Astrocyte (in vitro differentiated cells and primary cell): ENCODE measurements at places on chromosomes 7 and 10.

GRCh38 chr7:71329030-71329660 is 197.2 kb downstream of the GALNT17 start:
- DNase-seq = no peak

DNA sequence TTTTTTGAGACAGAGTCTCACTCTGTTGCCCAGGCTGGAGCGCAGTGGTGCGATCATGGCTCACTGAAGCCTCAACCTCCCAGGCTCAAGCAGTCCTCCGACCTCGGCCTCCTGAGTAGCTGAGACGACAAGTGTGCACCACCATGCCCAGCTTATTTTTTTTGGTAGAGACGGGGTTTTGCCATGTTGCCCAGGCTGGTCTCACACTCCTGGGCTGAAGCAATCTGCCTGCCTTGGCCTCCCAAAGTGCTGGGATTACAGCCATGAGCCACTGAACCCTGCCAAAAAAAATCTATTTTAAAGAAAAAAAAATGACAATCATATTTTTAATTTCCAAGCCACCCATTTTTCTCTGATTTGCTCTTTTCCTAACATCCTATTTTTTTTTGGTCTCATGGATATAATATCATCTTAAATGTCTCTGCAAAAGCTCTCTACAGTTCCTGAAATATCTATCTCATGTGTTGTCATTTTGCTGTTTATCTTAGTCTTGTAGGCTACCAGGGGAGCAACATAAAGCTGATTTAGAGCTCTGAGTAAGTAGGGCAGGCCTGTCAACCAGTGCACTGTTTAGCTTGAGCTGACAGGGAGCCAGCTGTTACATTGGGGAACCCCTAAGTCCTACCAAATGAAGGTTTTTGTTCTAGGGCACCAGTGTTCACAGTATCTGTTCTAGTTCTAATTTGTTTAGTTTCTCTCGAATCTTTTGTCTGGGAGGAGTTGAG is 29.9 kb upstream of the HBP1 start:
- DNase-seq = no peak

DNA sequence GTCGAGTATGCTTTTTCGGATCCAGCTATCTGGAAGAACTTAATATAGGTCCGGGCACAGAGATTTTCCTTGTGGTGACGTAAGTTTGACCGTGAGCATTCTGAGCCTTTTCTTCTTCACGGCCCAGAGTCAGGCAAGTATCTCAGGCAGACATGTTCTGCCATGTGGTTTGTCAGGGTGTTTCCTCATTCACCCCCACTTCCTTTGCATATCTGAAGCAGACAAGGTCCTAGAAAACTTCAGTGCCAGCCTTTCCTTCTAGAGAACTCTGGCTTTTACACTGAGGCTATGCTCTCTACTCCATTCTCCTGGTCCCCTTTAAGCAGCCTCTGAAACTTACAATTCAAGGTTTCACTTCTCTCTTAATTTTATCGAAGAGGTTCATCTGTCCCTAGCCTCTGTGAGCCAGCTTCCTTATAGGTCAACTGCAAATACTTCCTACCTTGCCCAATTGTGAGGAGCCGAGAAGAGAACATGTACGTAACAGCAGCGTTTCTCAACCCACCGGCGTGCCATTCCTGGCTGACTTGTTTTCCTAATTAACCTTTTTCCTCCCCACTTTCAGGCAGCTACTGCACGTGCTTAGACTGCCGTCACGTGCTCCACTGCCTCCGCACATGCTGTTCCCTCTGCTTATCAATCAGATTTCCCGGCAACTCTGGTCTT is 47.3 kb downstream of the CDCA7L start:
- DNase-seq = no peak

DNA sequence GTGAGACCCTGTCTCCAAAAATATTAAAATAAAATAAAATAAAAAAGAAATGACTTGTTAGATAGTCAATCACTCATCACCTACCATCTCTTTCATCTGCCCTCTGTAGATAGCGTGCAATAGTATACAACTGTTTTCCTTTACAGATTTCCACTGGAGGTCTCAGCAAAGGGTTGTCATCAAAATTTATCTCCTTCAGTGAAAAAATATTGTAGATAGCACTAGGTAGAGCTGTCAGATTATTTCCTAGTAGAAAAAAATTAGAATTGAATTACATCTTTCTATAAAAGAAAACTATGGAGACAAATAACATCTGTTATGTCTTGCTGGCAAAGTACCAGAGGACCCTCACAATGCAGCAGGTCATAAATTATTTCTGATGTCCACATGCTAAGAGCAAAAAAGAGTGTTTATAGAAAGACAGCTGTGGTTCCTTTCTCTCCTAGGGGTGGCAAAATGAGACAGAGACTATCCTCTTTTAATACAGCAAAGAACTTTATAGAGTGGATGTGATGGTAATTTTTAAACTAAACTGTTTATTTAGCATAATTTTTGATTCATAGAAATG is 16.3 kb upstream of the CYP51A1 start:
- DNase-seq = no peak

- DNase-seq = no peak
These were observed 75.6 kb upstream of the LRRC4 start for GRCh38 chr7:128106821-128107220.

- DNase-seq = no peak
These were observed 54.5 kb downstream of the WDR37 start for GRCh38 chr10:1110674-1111119.

- DNase-seq = no peak
These were observed 1.2 kb downstream of the UCN3 start for GRCh38 chr10:5365928-5366327.

DNA sequence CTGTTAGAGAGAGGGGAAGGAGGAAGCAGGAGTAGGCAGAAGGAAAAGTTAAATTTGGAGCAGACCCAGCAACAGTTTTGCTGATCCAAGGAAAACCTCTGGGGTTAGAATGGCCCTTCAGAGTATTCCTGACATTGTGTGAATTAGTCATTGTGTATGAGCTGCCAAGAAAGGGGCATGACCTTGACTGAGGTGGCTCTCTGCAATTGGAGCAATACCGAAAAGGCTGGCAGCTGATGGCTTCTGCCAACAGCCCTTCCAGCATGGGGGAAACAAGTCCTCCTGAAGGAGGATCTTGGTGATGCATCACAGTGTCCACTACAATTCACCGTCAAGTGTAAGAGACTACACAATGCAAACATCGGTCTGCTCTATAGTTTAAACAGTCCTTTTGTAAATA is 20.6 kb upstream of the WASL start:
- DNase-seq = peak; percentile 55

- DNase-seq = peak; percentile 14
These were observed 6.4 kb downstream of the CLDN12 start for GRCh38 chr7:90409667-90410066.

GRCh38 chr10:105714728-105715127 is 1073.6 kb downstream of the SORCS3 start:
- DNase-seq = peak; percentile 1

DNA sequence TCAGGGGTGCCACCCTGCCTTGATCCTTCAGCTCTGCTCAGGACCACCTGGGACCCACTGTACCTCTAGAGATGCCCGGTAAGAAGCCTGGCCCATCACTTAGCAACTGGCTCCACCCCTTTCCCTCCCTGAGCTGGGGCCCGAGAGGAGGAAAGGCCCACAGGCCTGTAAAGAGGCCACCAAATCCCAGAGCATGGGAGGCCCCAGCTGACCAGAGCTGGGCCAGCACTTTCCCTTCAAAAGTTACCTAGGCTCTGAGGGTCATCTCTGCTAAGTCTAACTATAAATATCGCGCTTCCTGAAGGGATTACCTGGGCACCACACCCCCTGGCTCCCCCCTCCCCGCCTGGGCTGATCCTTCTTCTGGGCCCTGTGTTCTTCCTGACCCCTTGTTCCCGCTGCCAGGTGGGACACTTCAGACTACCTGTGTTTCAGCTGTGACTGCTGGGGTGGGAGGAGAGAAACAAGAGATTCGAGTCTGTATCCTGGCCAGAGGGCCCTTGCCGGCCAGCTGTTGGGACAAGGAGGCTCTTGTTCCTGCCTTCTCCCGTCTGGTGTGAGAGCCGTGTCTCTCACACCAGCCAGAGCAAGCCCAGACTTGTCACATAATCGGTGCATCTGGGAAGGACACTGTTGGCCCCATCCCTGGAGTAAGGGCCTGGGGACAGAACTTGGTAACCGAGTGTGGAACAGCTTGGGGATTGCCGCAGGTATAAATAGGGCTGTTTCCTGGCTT is 22.8 kb upstream of the ANKRD2 start:
- DNase-seq = no peak

GRCh38 chr10:118173296-118173695 is 126.6 kb upstream of the RAB11FIP2 start:
- no peak for DNase-seq

- DNase-seq = peak; percentile 31
These were observed 32.1 kb downstream of the HERC4 start for GRCh38 chr10:68043030-68043429.

GRCh38 chr10:76150139-76150875 is 718.9 kb downstream of the LRMDA start:
- peak; percentile 88 for DNase-seq

GRCh38 chr10:59177836-59178235 is 1.4 kb downstream of the PHYHIPL start:
- no peak for DNase-seq

DNA sequence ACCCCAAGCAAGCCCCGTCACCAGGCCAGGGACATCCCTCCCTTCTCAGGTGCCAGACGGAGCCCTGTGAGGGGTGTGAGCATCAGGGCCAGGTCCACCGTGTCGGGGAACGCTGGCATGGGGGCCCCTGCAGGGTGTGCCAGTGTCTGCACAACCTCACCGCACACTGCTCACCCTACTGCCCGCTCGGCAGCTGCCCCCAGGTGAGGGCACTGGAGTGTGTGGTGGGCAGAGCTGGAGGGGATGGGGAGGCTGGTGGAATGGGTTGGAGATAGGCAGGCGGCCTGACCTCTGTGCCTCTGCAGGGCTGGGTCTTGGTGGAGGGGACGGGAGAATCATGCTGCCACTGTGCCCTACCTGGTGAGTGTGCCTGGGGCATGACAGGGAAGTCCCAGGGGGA is 19.9 kb upstream of the ZNF467 start:
- no peak for DNase-seq

DNA sequence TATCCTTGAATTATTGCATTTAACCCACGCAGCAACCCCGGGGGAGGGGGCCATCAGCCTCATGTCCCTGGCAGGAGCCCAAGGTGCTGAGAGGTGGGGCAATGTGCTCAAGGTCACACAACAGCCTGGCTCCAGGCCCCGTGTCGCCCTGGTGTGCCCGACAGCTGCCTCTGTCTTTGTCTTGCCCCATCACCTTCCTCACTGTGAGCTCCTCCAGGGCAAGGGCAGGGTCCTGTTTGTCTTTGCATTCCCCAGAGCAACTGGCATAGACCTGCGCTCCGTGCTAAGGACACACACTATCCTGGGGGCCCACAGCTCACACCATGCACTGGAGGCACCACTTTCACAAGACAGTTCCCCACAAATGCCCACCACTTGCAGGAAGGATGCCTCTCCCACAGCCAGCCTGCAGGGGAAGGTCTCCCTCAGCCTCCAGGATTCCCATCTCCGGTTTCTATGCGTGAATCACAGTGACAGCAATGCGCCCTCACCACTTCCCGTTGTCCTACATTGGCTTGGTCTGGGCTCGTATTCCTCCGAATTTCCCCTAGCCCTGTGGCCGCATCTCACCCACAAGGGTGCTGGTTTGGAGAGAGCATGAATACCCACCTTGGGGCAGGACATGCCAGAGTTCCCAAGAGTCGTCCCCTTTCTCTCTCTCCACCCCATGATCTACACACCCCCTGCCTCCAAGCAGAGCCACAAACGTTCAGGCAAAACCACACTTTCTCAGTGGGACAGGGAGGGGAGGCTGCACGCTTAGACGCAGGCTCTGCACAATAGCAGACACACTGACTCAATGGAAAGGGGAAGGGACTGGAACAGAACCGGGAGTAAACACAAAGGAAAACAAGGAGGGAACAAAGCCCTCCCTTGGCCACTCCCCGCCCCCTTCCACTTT is 10.3 kb downstream of the ITPRIP start:
- peak; percentile 87 for DNase-seq

DNA sequence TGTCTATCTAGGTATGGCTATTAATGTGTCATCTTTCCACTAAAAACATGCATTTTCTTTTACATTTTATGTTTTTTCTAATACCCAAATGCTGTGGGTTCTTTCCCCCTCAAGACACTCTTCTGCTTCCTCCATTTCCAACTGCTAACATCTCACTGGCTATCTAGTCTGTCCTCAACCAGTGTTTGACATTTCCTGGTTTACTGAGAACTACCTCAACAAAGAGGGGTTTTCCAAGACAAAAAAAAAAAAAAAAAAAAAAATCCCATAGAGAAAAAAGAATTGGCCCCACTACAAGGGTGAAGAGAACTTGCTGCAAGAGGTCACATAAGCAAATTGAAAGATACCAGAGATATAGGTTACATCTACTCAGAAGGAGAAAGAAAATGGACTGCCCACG is 359.7 kb downstream of the CRPPA start:
- no peak for DNase-seq

GRCh38 chr7:54904986-54905385 is 113.8 kb upstream of the EGFR start:
- no peak for DNase-seq

GRCh38 chr10:79985481-79986072 is 36.7 kb upstream of the SFTPD start:
- DNase-seq = no peak

DNA sequence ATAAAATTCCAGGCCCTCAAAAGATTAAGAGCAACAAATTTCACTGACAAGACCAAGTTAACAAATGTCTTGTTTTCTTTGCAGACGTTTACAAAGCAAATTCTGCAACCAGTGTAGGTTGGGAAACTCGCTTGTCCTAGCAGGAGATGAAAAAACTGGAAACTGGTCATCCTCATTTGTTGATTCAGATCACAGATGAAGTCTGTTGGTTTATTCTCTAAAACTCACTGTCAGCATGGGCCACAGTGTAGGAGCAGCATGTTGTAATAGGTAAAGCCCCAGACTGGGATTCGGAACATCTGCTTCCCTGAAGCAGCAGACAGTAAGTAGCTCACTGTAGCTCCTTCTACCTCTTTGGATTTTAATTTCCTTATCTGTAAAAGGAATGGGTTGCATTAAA is 31.5 kb downstream of the PANK1 start:
- DNase-seq = no peak

GRCh38 chr7:1882451-1882850 is 212.4 kb downstream of the ELFN1 start:
- DNase-seq = no peak

DNA sequence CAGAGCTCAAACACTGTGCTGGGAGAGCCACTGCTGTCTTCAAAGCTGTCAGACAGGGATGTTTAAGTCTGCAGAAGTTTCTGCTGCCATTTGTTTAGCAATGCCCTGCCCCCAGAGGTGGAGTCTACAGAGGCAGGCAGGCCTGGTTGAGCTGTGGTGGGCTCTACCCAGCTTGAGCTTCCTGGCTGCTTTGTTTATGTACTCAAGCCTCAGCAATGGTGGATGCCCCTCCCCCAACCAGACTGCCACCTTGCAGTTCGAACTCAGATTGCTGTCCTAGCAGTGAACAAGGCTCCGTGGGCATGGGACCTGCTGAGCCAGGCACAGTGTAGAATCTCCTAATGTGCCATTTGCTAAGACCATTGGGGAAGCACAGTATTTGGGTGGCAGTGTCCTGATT is 4.6 kb upstream of the CYP2C19 start:
- DNase-seq = no peak

DNA sequence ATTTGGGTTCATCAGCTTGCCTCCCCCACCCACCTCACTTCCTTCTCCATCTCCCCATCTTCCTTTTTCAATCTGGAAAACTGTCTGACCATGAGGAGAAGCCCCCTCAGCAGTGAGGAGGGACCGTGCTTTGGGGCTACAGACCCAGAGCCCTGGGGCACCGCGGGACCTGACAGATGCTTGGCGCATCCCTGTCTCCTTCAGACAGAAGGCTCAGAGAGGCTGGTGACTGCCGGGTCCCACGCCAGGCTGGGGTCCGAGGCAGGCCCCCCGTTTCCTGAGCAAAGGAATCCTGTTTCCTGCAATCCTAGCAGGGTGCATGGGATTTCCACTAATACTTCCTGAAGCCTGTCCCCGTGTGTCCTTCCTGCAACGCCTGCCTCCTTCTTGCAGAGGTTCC is 147.0 kb downstream of the FANK1 start:
- DNase-seq = no peak
